ENCODE measurements at places on chromosomes 12 and 14. TPM values are rescaled to one million over a fixed set of nuclear protein-coding genes. Genes with fewer than 3 reads are reported as not detected.

The DNAH10 gene
- 0.23 TPM for total RNA-seq

The OR6C2 gene
- not detected for total RNA-seq

The HOXC13 gene
- total RNA-seq: not detected

The TROAP gene
- 0.96 TPM for total RNA-seq

- DNase-seq: no peak
Observed at GRCh38 chr14:89399594-89400068, 17.4 kb downstream of the FOXN3 start.

GRCh38 chr12:97637770-97638169 lies 175.2 kb downstream of the RMST start:
- DNase-seq: no peak

- DNase-seq: no peak
Observed at GRCh38 chr12:6771509-6772330, 600 bp upstream of the LAG3 start.
